ENCODE measurements at places on chromosomes 7 and 10.

- peak; percentile 58 for DNase-seq
These were observed at the start of gene SNX10 for GRCh38 chr7:26291699-26292538. TSS of gene SNX10 (plus strand) at chr7:26291862. CDS start at chr7:26346443, 54,581 bp downstream.

DNA sequence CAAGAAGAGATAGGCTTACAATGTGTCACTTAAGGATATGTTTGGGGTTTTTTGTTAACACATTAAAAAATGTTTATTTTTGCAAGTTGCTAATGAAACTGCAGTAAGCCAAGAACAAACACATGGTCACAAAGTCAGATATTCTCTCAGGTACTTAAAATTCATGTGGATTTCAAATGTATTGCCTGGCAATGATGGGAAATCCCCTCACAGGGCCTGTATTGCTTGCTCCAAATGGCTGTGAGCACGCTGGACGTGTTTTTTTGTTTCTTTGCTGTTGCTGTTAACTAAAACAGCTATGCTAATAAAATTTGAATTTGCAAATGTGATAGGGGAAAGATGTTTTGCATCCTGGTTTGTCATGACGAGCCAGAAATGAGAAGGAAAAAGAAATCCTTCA, 3.8 kb upstream of the CELF2 start:
- DNase-seq, result no peak

DNA sequence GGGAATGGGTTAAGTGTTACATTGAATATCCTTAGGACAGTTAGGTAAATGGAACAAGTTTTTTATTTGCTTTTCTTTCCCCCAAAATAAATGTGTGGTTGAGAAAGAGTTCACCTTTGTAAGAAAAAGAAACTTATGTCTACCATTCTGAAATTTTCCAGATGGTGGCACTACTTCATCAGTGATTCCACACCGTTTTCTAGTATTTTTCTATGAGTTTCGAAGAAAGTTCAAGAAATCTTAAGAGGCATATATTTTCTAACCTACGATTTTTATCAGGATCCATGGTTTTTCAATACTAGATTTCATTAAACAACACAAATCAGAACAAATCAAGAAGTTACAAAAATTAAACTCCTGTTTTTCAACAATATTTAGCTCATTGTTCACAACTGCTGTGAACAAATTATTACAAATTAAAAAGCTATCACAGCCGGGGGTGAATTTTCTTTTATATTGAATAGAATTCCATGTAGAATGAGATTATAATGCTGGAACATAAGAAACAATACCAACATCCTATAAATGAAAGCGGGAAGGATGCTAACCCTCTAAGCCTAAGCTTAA, 163.1 kb upstream of the NPVF start:
- peak; percentile 27 for DNase-seq

DNA sequence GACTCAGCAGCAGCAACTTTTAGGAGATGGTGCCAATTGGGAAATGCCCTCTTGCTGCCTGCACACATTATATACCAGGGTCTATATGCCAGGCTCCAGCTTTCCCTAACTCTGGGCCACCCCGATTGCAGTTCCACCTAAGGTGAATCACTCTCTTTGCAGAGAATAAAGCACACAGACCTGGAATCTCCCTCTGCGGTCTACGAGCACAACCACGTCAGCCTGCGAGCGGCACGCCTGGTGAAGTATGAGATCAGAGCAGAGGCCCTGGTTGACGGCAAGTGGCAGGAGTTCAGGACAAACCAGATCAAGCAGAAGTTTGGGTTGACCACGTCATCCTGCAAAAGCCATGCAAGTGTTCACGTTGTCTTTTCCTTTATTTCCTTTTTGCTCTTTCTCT, 38.2 kb upstream of the PLEKHA1 start:
- DNase-seq, result no peak

DNA sequence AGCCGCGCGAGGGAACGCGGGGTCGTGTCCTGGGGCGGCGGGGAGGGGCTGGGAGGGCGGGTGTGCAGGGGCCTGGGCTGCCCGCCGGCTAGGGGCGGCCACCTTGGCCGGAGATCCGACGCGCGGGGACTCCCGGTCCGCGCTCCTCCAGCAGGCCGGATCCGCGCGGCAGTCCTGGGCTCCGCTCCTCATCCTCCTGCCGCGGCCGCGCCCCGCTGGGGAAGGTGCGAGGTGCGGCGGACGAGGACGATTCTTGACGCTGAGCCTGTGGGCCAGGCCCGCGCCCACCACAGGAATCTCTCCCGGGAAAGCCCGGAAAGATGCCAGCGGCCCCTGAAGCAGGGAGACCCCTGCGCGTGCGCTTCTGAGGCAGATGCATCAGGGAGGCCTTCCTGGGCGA, 6.6 kb upstream of the OGDHL start:
- DNase-seq, result no peak

DNA sequence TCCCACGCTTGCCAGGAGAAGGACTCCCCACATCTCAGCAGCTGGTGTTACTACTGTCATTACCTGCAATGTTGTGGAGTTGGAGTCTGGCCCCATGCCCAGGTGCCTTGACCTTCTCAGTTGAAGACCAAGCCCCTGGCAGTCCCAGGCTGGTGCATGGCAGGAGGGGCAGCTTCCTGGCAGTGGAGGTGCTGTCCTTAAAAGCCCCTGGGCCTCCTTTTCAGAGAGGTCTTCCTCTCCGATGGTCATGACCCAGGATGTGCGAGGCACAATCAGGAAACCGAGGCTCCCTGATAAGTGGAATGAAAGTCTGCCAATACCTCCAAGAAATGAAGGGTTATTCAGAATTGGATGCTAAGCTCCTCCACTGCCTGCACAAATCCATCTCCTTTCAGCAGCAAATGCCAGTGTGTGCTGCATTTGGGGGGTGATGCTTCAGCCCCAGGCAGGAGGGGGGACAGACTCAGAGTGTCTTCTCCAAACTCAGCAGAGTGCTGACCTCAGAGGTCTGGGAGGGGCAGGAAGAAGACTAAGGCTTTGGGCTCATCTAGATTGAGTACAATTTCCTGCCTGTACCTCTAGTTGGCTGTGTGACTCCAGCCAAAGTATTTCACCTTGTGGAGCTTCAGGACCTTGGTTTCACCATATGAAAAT, 97.0 kb upstream of the DDC start:
- no peak for DNase-seq

GRCh38 chr7:98921608-98922372, 43.5 kb downstream of the TRRAP start:
- DNase-seq, result no peak

GRCh38 chr7:98724591-98724990, 107.5 kb downstream of the NPTX2 start:
- no peak for DNase-seq

DNA sequence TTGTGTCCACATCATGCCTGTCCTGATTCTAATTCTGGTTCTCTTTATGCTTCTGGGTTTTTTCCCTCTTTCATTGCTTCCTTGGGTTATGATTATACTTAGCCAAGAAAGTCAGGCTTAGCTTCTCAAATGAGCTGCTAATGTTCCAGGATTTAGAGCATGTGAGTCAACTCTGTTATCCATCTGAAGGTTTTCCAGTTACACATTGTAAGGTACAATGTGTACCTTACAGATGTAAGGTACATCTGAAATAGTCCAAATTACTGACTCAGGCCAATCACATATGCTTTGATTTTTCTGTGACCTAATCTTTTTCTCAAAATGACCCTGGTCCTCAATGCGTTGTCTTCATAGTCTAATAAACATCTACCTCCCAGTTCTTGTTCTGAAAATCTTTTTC, 13.3 kb upstream of the MIOS start:
- DNase-seq, result no peak

GRCh38 chr7:31186202-31186601, 134.1 kb downstream of the ADCYAP1R1 start:
- DNase-seq, result no peak

- no peak for DNase-seq
These were observed 38.9 kb downstream of the NKX6-2 start for GRCh38 chr10:132746801-132747625.

GRCh38 chr7:135320268-135320667, 86.6 kb downstream of the STRA8 start:
- peak; percentile 69 for DNase-seq

DNA sequence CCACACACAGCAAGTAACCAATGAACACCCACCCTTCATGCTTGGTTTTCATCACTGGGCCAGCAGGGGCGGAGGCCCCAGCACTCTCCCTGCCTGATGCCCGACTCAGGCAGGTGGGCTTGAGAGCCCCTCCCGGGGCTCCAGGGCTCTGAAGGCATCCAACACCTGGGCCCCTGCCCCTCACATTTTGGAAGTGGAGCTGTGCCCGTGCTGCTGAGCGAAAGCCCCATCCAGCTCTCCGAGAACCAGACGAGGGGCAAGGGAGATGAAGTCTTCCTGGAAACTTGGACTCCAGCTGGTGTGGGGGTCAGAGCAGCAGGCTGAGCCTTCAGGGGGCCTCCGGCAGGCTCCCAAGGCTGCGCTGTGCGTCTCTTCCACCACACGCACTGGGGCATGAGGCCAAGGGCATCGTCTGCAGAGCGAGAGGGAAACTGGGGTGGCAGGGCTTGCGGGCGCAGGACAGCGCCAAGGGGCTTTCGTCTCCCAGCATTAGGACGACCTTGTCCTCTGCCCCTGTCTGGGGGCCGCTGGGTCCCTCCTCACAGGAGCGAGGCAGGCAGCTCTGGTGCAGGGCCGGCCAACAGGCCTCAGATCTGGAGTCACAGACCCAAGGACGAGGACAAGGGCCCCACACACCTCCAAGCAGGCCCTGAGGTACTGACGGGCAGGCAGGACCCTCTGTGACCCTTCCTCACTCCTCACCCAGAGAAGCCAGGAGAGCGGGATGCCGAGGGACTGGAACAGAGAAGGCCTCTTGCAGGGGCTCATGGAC, 108.3 kb upstream of the FAM20C start:
- DNase-seq, result no peak

GRCh38 chr7:121384265-121384664, 11.8 kb downstream of the FAM3C start:
- DNase-seq, result no peak

DNA sequence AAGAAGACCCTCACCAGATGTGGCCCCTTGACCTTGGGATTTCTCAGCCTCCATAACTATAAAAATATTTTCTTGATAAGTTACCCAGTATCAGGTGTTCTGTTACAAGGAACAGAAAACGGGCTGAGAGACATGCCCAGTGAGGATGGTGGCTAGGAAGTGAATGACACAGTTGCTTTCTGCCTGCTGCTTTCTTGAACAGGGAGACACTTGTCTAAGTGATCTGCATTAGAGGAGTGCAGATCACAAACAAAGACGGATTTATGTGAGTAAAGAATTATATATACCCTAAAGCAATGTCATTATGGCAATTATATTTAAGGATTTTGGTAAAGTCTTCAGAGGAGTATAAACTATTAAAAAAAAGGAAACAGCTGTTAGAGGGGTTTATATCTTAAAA, 169.2 kb upstream of the AHR start:
- no peak for DNase-seq

GRCh38 chr7:58086871-58087535, 637.0 kb downstream of the ZNF716 start:
- DNase-seq, result no peak

DNA sequence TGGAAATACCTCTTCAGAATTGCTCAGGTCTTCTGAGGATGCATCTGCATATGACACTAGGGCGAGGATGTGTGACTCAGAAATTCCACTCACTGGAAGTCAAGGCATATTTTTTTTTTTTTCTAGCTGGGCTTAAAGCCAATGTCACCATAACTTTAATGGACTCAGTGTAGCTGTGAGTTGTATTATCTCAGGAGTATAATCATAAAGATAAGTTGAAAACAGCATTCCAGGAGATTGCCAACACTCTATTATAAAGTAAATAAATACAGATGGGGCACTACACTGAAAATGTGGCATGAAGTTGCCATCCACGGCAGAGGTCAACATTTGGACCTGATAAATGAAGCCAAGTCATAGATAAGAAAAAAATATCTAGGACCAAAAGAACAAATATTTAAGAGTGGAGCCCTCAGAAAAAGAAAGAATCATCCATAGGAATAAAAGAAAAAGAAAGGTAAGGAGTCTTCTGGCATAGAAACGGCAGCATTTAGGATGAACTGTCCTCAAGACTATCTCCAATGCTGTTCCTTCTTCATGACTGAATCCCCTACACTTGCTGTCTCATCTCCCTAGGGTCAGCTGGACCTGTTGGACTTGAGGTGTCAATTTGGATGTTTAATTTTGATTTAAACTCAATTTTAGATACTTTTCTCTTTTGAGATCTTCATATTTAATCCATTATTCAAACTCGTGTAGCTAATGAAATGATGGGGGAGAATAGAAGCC, 72.9 kb upstream of the CAV2 start:
- DNase-seq, result no peak

DNA sequence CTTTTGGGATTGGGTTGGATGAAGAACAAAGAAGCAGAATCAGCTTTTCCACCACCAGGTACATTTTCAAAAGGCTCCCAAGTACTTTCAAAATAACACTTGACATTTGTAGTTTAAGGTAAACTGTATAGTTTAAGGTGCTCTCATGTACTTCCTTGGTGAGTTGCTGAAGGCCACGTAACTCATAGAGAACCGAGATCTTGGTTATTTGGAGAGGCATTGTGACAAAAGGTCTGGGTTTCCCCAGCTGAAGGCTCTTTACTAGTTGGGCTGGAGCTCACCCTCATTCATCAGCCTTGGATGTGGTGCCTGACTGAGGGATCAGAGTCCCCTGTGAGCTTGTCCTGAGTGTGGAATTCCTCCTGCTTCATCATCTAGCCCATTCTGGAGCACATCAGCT, 191.8 kb downstream of the TMEM178B start:
- no peak for DNase-seq

DNA sequence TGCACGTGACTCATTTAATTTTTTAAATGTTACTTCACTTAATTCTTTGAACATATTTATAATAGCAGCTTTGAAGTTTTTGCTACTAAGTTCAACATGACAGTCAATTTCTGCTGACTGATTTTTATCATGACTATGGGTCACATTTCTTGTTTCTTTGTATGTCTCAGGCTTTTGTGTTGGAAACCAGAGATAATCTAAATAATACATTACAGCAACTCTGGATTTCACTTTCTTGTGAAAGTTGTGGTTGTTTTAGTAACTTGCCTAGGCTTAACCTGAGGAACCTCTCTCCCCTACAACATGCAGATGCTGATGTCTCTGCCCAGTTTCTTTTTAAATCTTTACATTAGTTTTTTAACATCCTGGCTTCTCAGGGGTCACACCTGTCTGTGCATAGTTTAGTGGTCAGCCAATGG, 180.8 kb downstream of the CCDC71L start:
- DNase-seq, result no peak

GRCh38 chr7:18224138-18224537, 196.5 kb upstream of the PRPS1L1 start:
- no peak for DNase-seq

- no peak for DNase-seq
These were observed 6.8 kb downstream of the VIPR2 start for GRCh38 chr7:159137906-159138305.

DNA sequence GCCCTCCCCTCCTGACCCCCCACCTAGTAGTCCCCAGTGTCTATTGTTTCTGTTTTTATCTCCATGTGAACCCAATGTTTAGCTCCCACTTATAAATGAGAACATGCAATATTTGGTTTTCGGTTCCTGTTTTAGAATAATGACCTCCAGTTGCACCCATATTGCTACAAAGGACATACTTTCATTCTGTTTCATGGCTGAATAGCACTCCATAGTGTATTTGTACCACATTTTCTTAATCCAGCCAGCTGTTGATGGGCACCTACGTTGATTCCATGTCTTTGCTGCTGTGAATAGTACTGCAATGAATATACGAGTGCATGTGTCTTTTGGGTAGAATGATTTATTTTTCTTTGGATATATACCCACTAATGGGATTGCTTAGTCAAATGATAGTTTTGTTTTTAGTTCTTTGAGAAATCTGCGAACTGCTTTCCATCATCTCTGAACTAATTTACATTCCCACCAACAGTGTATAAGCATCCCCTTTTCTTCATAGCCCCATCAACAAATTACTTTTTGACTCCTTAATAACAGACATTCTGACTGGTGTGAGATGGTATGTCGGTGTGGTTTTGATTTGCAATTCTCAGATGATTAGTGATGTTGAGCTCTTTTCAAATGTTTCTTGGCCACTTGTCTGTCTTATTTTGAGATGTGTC, 128.4 kb upstream of the PHYHIPL start:
- DNase-seq, result no peak
